ENCODE measurements at places on chromosomes 2 and 18.

- DNase-seq: no peak
Measured at GRCh38 chr2:237345891-237346640, 67.9 kb downstream of the COL6A3 start.

GRCh38 chr2:62465741-62466502 is 40.1 kb downstream of the TMEM17 start:
- no peak for DNase-seq

DNA sequence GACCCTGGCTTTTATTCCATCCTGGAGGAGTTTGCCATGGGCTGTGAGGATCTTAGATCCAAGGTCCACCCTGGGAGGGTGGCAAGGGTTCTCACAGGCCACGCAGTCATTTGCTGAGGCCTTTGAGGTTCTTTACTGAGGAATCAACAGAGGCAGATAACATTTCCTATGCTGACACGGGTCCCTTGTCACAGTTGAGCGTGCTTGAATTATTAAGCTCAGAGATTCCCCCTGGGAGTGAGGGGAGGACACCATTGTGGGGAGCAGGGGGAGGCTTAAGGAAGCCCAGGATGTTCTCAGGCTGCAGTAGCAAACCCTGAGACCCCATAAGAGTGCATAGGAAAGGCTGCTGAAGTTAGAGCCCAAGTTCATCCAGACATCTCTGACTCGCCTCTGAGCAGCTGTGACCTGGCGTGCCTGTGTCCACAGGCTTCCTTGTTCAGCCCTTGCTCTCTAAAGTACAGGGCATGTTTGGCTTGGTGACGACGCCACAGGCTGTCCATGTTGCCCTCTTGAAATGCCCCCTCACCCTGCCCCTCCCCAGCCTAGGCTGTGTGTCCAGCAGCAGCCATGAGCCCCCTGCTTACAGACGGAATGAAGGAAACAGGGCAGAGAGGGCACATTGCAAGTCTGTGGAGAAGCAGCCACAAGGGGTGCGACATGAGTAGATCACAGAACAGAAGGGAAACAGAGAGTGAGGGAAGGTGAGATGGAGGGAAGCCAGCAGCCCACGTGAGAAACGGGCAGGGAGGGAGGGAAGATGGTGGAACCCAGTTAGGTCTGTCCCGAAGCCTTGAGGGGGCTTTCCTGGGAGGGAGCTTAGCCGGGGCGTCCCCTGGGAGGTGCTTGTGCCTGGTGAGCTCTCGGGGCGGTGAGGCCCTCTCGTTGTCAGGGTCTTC is 34.0 kb downstream of the NAPG start:
- DNase-seq: peak; percentile 24

- no peak for DNase-seq
Measured at GRCh38 chr18:6079406-6079805, 184.1 kb upstream of the TMEM200C start.

- DNase-seq: no peak
Measured at GRCh38 chr2:175571078-175571653, 389.7 kb upstream of the ATP5MC3 start.

GRCh38 chr2:129069875-129070594 is 751.4 kb upstream of the HS6ST1 start:
- DNase-seq: no peak

DNA sequence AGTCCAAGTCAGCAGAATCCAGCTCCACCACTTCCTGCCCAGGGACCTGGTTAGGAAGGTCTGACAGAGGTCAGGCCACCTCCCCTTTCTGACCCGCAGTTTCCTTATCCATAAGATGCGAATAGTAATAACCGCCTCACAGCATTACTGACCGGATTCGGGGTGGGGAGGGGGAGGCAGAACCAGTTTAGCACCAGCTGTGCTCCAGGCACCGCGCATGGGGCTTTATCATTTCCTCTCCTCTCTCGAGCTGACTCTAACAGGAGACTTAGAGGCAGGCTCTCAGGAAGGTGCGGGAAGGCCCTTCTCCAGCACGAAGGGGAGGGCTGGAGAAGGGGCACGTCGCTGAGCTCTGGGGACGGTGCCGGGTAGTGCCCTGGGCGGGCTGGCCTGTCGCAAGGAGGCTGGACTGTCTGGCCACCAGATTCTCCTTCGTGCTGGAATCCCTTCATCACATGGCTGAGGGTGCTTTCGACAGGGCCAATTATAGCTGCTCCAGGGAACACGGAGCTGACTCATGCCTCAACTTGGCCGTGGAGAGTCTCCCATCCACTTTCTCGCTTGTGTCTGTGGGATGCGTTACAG is 5.7 kb downstream of the EHD3 start:
- DNase-seq: peak; percentile 14
